T-cell (primary cell): ENCODE measurements at places on chromosomes 3 and 15.

- no peaks in the 10 kb centered on the region for H3K27me3 ChIP-seq
- peak overlapping the region; percentile 80 for H3K27ac ChIP-seq
- no peak overlapping the region for H3K4me3 ChIP-seq
Measured at GRCh38 chr3:48268381-48268935, 27.6 kb downstream of the ZNF589 start.

GRCh38 chr15:40787344-40787841 lies 17.6 kb downstream of the C15orf62 start:
- H3K4me1 ChIP-seq: peaks cover 3% of the 10 kb centered on the region
- H3K36me3 ChIP-seq: no peaks in the 10 kb centered on the region
- no peaks in the 10 kb centered on the region for H3K27me3 ChIP-seq
- H3K4me3 ChIP-seq: no peak overlapping the region
- peak; percentile 4 for DNase-seq

GRCh38 chr3:33980252-33980651 lies 181.8 kb downstream of the PDCD6IP start:
- H3K4me1 ChIP-seq: no peaks in the 10 kb centered on the region
- no peak overlapping the region for H3K4me3 ChIP-seq
- H3K36me3 ChIP-seq: no peaks in the 10 kb centered on the region
- no peak for DNase-seq
- H3K27ac ChIP-seq: no peak overlapping the region

DNA sequence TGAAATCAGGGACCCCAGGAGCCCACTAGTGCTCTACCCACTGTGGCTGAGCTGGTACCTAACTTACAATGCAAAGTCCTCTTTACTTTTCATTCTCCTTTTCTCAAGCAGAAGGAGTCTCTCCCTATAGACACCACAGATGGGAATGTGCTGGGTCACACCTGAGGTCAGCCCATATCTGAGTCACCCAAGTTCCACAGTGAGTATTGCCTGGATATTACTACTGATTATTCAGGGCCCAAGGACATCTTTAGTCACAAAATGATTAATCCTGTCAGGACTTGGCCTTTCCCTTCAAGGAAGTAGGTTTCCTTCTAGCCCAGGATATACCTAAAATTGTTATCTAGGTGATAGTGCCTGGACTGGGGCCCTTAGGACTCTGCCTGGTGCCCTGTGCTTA lies 1305.2 kb downstream of the SI start:
- H3K27ac ChIP-seq: no peak overlapping the region
- no peaks in the 10 kb centered on the region for H3K4me1 ChIP-seq
- H3K4me3 ChIP-seq: no peak overlapping the region
- H3K36me3 ChIP-seq: no peaks in the 10 kb centered on the region

DNA sequence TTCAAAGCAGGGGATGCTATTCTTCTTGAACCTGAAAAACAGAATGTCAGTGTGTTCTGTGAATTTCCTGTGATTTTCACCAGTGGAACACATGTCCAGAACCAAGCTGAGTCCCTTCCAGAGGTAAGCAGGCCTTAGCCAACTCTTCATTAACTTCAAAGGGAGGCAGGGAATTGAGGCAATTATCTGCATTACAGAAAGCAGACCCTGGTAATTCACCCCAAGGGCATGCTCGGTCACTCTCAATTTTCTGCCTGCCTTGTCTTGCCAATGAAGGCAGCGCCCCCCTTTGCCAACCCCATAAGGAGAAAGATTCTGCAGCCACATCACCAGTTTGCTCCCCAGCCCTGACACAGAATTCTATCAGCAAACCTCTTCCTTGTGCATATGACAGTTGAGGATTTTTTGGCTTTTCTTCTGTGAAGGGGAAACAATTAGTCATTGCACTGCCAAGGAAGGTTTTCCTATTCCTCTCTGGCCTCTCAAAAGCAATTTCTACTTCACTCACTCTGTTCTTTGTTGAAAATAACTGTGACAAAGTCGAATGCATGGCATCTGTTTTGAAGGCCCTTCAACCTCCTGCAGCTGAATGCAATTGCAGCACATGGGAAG lies 85.3 kb downstream of the HHLA2 start:
- no peak for DNase-seq
- no peak overlapping the region for H3K27ac ChIP-seq
- H3K4me1 ChIP-seq: no peaks in the 10 kb centered on the region
- H3K4me3 ChIP-seq: no peak overlapping the region
- H3K36me3 ChIP-seq: no peaks in the 10 kb centered on the region

GRCh38 chr3:18902081-18902793 lies 246.1 kb upstream of the KCNH8 start:
- DNase-seq: no peak
- H3K36me3 ChIP-seq: no peaks in the 10 kb centered on the region
- no peak overlapping the region for H3K4me3 ChIP-seq
- H3K4me1 ChIP-seq: peaks cover 5% of the 10 kb centered on the region
- H3K27ac ChIP-seq: no peak overlapping the region

- H3K4me1 ChIP-seq: no peaks in the 10 kb centered on the region
- H3K36me3 ChIP-seq: no peaks in the 10 kb centered on the region
- H3K27me3 ChIP-seq: peaks cover 32% of the 10 kb centered on the region
- no peak overlapping the region for H3K4me3 ChIP-seq
Measured at GRCh38 chr3:126399351-126399735, 4.6 kb downstream of the CFAP100 start.

DNA sequence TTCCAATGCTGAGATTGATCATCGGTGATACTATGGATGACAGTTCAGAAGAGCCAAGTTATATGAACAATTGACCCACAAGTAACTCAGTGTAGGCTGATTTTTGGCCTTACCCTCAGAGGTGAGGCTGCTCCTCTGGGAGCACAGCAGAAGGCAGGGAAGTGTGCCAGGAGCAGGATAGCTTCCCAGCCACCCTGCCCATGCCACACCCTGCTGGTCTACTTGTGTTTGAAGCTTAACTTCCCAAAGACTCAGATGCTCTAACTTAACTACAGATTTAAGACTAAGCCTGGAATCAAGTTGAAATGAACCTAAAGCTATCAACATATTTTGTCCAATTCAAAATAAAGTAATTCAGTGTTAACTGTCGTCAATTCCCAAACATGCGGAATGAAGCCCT lies 77.5 kb downstream of the BOC start:
- no peak overlapping the region for H3K27ac ChIP-seq
- DNase-seq: no peak
- no peaks in the 10 kb centered on the region for H3K36me3 ChIP-seq
- H3K4me3 ChIP-seq: no peak overlapping the region
- no peaks in the 10 kb centered on the region for H3K27me3 ChIP-seq

DNA sequence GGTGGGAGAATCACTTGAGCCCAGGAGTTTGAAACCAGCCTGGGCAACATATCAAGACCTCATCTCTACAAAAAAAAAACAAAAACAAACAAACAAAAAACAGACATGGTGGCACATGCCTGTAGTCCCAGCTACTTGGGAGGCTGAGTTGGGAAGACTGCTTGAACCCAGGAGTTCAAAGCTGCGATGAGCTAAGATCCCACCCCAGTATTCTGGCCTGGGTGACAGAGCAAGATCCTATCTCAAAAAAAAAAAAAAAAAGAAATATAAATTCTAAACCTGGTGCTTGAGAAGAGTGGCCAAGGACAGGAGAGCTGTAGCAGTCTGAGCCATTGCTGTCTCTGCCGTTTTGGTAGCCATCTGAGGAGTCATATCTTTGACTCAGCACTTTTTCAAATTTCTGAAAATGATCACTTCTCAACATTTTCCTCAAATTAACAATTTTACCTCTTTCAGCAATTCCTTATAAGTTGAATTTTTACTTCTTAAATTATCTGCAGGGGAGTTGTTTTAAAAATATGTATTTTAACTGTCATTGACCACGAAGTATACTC lies 3.6 kb upstream of the DENND4A start:
- no peak for DNase-seq
- no peak overlapping the region for H3K27ac ChIP-seq
- no peaks in the 10 kb centered on the region for H3K27me3 ChIP-seq
- H3K4me1 ChIP-seq: peaks cover 9% of the 10 kb centered on the region
- no peaks in the 10 kb centered on the region for H3K36me3 ChIP-seq

- no peaks in the 10 kb centered on the region for H3K4me1 ChIP-seq
- H3K27ac ChIP-seq: no peak overlapping the region
- H3K4me3 ChIP-seq: no peak overlapping the region
- H3K36me3 ChIP-seq: no peaks in the 10 kb centered on the region
- H3K27me3 ChIP-seq: no peaks in the 10 kb centered on the region
Measured at GRCh38 chr15:95656595-95656994, 673.9 kb upstream of the NR2F2 start.

DNA sequence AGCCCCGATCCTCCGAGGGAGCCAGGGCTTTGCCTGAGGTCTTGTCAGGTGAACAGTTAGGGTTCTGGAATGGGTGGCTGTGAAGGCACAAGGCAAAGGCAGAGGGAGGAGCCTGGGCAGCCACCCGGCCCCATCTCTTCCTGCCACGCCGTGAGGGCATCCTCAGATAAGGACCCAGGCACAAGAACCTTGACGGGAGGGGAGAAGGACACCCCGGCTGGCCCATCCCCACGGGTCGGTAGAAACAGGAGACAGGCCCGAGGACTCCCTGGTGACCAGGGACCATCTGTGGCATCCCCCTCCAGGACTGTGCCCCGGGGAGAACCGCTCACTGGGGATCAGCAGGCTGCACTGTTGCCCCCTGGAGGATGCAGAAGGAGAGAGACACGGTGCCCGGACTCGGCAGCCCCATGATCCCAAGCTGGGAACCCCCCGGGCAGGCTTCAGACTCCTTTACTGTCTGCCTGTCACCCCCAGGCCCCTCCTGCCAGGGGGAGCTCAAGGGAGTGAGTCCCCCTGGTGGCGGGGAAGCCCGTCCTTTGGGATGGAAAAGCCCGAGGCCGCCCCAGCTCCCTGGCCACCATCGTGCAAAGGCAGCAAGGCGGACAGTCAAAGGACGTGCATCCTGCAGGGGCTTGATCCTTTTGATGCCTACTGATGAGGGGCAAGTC lies 12.3 kb upstream of the PCSK6 start:
- H3K4me1 ChIP-seq: peaks cover 8% of the 10 kb centered on the region
- peaks cover 6% of the 10 kb centered on the region for H3K27me3 ChIP-seq
- no peaks in the 10 kb centered on the region for H3K36me3 ChIP-seq
- no peak overlapping the region for H3K27ac ChIP-seq
- peak; percentile 43 for DNase-seq
- peak overlapping the region; percentile 6 for H3K4me3 ChIP-seq

DNA sequence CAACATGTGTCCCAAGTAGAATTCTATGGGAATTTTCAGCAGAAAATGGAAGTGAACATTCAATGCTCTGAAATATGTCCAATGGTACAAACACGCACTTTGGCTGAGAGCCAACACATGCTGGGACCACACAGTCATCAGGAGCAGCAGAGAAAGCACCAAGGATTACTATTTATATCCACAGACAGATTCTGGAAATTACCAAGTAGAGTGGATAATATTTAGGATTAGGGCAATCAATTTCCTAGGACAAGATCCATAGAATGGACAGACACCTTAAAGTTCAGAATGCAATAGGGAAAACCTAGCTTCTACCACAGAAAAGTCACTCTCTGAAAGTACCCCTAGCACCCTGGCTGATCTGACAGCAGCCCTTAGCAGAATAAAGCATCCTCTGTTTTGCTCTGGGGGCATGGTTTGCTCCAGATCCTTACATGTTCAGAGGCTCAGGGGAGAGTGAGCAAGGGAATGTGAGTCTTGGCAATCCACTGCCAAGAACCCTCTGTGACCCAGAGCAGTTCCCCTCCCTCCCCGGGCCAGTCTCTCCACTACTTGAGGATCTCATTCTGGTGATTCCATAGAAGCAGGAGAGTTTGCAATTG lies 206.0 kb upstream of the WNT5A start:
- no peak overlapping the region for H3K27ac ChIP-seq
- no peaks in the 10 kb centered on the region for H3K36me3 ChIP-seq
- no peak for DNase-seq
- no peaks in the 10 kb centered on the region for H3K4me1 ChIP-seq

DNA sequence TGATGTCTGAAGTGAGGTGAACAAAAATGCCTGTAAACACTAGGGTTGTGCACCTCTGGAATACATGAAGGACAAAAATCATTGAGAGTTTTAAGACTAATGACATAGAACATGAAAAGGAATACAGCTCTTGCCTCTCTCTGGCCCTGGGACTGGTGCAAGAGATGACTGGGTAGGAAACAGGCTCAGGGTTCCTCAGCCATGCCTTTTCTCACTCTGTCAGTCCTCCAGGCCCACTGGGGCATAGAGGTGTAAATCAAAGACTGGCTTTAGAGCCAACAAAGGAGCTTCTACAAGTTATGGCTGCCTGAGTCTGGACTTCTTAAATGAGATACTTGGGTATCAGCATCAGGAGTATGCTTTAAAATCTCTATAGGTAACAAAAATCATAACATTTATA lies 554.7 kb upstream of the KCNMB2 start:
- no peaks in the 10 kb centered on the region for H3K27me3 ChIP-seq
- no peaks in the 10 kb centered on the region for H3K4me1 ChIP-seq
- no peak for DNase-seq
- no peak overlapping the region for H3K27ac ChIP-seq
- H3K4me3 ChIP-seq: no peak overlapping the region
- H3K36me3 ChIP-seq: no peaks in the 10 kb centered on the region

DNA sequence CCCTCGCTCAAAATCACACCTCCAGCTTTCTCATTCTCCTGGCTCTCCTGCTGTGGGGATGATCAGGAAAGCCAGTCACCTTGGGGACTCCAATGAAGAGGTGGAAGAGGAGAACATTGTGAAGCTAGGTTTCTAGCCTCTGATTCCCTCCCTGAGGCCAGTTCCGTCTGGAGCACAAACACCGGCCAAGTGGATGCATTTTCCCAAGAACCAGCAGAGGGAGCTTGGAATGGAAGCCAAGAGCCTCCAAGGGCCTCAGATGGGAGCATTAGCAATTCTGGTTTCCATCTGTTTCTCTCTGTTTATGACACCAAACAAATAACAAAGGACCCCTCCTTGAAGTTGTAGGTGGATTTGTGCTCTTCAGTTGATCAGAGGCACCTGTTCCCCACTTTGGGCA lies 40.6 kb upstream of the NMNAT3 start:
- peaks cover 2% of the 10 kb centered on the region for H3K27me3 ChIP-seq
- no peaks in the 10 kb centered on the region for H3K4me1 ChIP-seq
- no peaks in the 10 kb centered on the region for H3K36me3 ChIP-seq
- no peak overlapping the region for H3K27ac ChIP-seq

GRCh38 chr3:16419640-16420241 lies 93.8 kb downstream of the RFTN1 start:
- no peaks in the 10 kb centered on the region for H3K27me3 ChIP-seq
- DNase-seq: no peak
- no peak overlapping the region for H3K27ac ChIP-seq
- no peak overlapping the region for H3K4me3 ChIP-seq
- no peaks in the 10 kb centered on the region for H3K4me1 ChIP-seq

GRCh38 chr3:99505646-99506269 lies 132.6 kb upstream of the COL8A1 start:
- H3K4me3 ChIP-seq: no peak overlapping the region
- no peaks in the 10 kb centered on the region for H3K27me3 ChIP-seq
- H3K36me3 ChIP-seq: no peaks in the 10 kb centered on the region
- no peak overlapping the region for H3K27ac ChIP-seq
- no peak for DNase-seq

- no peak overlapping the region for H3K27ac ChIP-seq
- no peak overlapping the region for H3K4me3 ChIP-seq
- H3K27me3 ChIP-seq: no peaks in the 10 kb centered on the region
- DNase-seq: no peak
- no peaks in the 10 kb centered on the region for H3K4me1 ChIP-seq
Measured at GRCh38 chr15:83971992-83972391, 263.6 kb upstream of the GOLGA6L4 start.
